ENCODE measurements at places on chromosomes 2 and 18. TPM values are rescaled to one million over a fixed set of nuclear protein-coding genes. Genes with fewer than 3 reads are reported as not detected.
A peak's percentile ranks its signal among the peaks of the same experiment; 100 is the strongest.

MPP4 gene
- total RNA-seq: not detected

XDH gene
- not detected for total RNA-seq

FLACC1 gene
- not detected for total RNA-seq

MC5R gene
- not detected for total RNA-seq

SPEG gene
- total RNA-seq: 28.1 TPM

HOXD3 gene
- total RNA-seq: 14.7 TPM

CROCC2 gene
- 2.6 TPM for total RNA-seq

- no peaks in the 10 kb centered on the region for H3K4me1 ChIP-seq
- no peak overlapping the region for H3K27ac ChIP-seq
- H3K4me3 ChIP-seq: no peak overlapping the region
- H3K27me3 ChIP-seq: no peaks in the 10 kb centered on the region
These were observed 18.6 kb upstream of the KCNG2 start for GRCh38 chr18:79779021-79779699.

GRCh38 chr2:135456431-135456830 lies 74.6 kb downstream of the ZRANB3 start:
- no peak for DNase-seq

DNA sequence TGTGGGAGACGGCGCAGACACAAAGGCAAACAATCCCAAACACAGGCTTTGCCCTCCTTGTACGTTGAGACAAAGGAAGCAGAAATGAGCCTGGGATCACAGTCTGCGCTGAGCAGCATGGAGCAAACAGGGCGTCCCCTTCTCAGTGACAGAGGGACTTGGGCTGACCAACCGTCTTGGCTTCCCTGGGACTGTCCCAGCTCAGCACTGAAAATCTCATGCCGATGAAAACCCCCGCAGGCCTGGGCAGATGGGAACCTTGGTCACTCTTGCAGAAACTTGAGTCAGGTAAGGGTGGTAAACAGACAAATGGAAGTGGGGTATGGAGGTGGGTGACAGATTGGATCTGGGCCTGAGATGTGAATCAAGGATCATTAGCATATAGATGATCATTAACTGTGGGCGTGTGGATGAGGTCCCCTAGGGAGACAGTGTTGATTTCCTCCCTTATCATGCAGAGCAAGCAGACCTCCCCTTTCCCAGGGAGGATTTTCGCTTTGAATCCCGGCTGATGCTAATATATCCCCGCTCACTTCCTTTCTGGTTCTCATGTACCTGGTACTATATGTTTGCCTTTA lies 19.1 kb upstream of the SH3BP4 start:
- no peak overlapping the region for H3K27ac ChIP-seq
- H3K27me3 ChIP-seq: no peaks in the 10 kb centered on the region
- H3K36me3 ChIP-seq: no peaks in the 10 kb centered on the region
- H3K4me1 ChIP-seq: no peaks in the 10 kb centered on the region
- DNase-seq: no peak

DNA sequence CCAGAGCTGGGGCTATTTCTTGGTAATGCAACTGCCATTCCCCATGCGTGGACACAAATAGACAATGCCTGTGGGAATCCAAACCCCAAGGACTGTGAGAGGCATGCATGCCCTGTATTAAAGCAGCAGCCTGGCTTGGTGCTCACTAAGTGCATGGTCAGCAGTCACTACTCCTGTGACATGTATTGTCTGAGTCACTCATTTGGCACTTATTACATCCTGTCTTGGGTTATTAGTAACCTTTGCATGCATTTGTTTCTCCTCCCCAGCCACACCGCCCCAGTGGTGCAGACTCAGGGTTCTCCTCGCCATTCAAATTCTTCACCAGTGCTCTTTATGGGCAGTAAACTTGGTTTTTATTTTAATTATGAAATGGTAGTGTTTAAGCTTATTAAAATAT lies 30.2 kb downstream of the PRKCE start:
- H3K4me1 ChIP-seq: no peaks in the 10 kb centered on the region
- no peak overlapping the region for H3K4me3 ChIP-seq
- DNase-seq: no peak
- H3K36me3 ChIP-seq: no peaks in the 10 kb centered on the region
- no peak overlapping the region for H3K27ac ChIP-seq

DNA sequence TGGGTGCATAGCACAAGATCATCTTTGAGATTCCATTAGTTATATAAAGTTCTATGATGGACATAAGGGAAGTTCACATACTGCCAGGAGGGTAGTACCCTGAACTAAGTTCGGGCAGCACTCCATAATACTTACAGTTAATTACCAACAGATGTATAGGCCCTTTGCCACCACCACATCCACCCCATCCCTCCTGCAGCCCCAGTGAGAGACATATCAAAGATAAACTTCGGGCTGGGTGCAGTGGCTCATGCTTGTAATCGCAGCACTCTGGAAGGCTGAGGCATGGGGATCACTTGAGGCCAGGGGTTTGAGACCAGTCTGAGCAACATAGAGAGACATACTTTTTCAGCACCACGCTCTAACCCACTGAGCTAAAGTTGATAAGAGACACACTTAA lies 46.4 kb upstream of the NPAS2 start:
- DNase-seq: no peak
- no peak overlapping the region for H3K4me3 ChIP-seq
- H3K4me1 ChIP-seq: no peaks in the 10 kb centered on the region
- no peaks in the 10 kb centered on the region for H3K27me3 ChIP-seq
- no peaks in the 10 kb centered on the region for H3K36me3 ChIP-seq

DNA sequence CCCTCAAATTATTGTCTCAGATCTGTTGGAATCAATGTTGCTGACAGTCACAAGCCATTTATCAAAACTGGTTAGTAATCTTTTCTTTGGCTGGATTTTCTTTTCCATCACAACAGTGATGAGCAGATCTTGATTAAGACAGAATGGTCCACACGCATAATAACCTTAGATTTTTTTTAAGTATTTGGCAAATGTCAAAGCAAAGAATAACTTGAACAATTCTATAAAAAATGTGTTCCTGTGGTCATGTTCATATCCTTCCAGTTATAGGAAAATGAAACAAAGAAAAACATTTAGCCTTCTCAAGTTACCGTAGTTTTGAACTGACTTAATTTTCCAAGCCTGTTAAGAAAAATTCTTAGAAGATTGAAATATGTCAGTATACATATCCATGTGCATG lies 659.9 kb upstream of the ID2 start:
- no peaks in the 10 kb centered on the region for H3K4me1 ChIP-seq
- H3K4me3 ChIP-seq: no peak overlapping the region
- H3K27me3 ChIP-seq: no peaks in the 10 kb centered on the region
- no peak overlapping the region for H3K27ac ChIP-seq
- H3K36me3 ChIP-seq: no peaks in the 10 kb centered on the region

DNA sequence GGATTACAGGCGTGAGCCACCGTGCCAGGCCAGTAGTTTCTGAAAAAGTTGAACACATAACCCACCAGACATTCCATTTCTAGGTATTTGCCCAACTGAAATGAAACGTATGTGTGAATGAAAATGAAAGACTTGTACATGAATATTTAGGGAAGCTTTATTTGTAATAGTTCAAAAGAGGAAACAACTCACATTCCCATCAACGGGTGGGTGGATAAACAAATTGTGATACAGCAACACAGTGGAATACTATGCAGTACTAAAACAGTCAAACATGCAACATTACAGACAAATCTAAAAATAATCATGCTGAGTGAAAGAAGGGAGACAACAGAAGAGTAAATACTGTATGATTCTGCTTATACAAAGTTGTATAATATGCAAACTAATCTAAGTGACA lies 46.8 kb downstream of the TMEM131 start:
- no peaks in the 10 kb centered on the region for H3K27me3 ChIP-seq
- H3K4me3 ChIP-seq: no peak overlapping the region
- no peak overlapping the region for H3K27ac ChIP-seq

DNA sequence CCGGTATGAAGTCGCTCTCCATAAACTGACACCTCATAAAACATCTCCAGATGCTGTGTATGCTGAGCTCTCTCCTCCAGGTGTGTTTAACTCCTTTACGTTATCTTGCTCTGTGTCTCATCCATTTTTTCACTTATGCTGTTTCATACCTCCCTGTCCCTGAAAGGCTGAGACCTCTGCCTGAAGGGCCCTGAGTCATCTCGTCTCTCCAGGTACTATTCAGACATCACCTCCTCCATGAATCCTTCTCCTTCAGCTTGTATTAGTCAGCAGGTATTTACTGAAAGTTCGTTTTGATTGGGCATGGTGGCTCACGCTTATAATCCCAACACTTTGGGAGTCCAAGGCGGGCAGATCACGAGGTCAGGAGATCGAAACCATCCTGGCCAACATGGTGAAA lies 244.5 kb upstream of the EPHA4 start:
- H3K36me3 ChIP-seq: no peaks in the 10 kb centered on the region
- H3K4me3 ChIP-seq: no peak overlapping the region
- no peaks in the 10 kb centered on the region for H3K4me1 ChIP-seq

- H3K4me1 ChIP-seq: no peaks in the 10 kb centered on the region
- no peak overlapping the region for H3K4me3 ChIP-seq
- no peak for DNase-seq
- H3K36me3 ChIP-seq: no peaks in the 10 kb centered on the region
- no peak overlapping the region for H3K27ac ChIP-seq
These were observed 115.3 kb downstream of the ACOXL start for GRCh38 chr2:110847651-110848050.

DNA sequence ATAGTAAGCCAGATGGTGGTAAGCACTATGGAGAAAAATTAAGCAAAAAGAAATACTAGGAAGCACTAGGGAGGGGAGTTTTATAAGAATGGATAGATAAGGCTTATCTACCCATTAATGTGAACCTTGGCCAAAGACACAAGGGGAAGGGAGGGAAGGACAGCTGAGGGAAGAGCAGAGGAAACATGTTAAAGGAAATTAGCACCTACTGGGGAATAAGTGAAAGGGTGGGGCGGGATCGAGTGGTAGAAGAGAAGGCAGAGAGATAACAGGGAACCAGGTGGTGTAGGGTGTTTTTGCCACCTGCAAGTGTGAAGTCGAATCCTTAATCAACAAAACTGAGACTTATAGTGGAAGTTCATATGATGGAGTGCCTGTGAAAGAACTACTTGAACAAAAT lies 1.7 kb downstream of the UNC80 start:
- H3K27me3 ChIP-seq: no peaks in the 10 kb centered on the region
- no peak overlapping the region for H3K27ac ChIP-seq
- no peaks in the 10 kb centered on the region for H3K4me1 ChIP-seq

GRCh38 chr2:214232271-214232670 lies 178.6 kb upstream of the VWC2L start:
- H3K27me3 ChIP-seq: no peaks in the 10 kb centered on the region
- no peaks in the 10 kb centered on the region for H3K4me1 ChIP-seq
- no peak for DNase-seq
- no peaks in the 10 kb centered on the region for H3K36me3 ChIP-seq
- H3K4me3 ChIP-seq: no peak overlapping the region

DNA sequence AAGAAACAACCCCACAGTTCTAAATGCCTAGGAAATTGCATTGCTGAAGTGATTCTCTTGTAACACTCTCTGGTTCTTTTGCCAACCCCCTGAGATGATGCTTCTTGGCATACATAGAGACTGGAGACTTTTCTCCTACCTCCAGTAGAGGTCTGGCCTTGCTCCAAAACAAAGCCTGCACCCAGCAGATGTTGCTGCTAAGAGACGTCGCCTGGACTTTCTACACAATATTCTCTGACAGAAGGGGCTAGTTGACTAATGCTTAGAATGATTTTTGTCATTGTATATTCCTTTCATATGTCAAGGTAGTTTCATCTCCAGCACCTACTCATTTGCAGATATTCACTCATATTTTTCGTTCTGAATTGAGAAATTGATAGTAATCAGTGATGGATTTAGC lies 24.6 kb downstream of the SOWAHC start:
- H3K27me3 ChIP-seq: no peaks in the 10 kb centered on the region
- H3K4me3 ChIP-seq: no peak overlapping the region
- H3K27ac ChIP-seq: no peak overlapping the region
- H3K36me3 ChIP-seq: no peaks in the 10 kb centered on the region

DNA sequence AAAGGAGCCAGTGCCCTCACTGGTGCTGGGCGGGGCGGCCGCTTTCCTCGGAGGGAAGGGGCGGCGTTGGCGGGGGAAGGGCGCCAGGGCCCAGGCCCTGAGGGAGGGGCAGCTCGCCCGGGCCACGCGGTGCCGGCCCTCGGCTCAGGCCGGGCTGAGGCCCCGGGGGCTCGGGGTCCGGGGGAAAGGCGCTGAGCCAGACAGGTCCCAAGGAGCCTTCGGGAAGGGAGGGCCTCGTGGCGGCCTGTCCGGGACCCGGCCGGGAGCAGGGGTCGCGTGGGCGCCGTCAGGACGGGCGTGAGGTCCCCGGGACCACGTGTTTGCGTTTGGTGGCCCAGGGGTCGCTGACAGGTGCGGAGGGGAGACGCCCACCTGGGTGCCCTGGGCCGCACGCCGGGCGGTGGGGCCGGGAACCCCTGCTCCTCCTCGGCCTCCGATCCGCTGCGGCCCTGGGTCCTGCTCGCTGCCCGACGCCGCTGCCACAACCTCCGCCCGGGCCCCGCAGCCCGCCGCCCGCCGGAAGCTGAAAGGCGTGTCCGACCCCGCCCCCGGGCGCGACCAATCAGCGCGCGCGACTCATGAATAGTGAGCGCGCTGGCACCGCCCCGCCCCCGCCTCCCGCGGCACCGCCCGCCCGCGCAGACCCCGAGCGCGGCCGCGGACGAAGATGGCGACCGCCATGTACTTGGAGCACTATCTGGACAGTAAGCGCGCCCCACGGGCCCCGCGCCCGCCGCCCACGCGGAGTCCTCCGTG lies at the start of gene ING5:
ING5 (plus strand) TSS at position 641 of the 756 bp plus-strand sequence; CDS start at position 668, 27 bp downstream.
- H3K36me3 ChIP-seq: no peaks in the 10 kb centered on the region
- H3K27ac ChIP-seq: peak within 1 kb of the TSS; percentile 91
- peaks cover 6% of the 10 kb centered on the region for H3K4me1 ChIP-seq
- peak within 1 kb of the TSS; percentile 80 for H3K4me3 ChIP-seq
- DNase-seq: peak; percentile 97

GRCh38 chr2:61640406-61640805 lies 102.2 kb upstream of the XPO1 start:
- H3K27me3 ChIP-seq: no peaks in the 10 kb centered on the region
- DNase-seq: no peak
- H3K4me1 ChIP-seq: no peaks in the 10 kb centered on the region
- no peaks in the 10 kb centered on the region for H3K36me3 ChIP-seq

Data from uterus (tissue), 4 donors.